OCI-LY7 (cell line): ENCODE measurements at places on chromosomes 5 and 9.

- DNase-seq, result no peak
These were observed 348.6 kb upstream of the SLC24A2 start for GRCh38 chr9:20137425-20137824.

GRCh38 chr9:123645126-123645525, 284.8 kb downstream of the DENND1A start:
- DNase-seq, result no peak

DNA sequence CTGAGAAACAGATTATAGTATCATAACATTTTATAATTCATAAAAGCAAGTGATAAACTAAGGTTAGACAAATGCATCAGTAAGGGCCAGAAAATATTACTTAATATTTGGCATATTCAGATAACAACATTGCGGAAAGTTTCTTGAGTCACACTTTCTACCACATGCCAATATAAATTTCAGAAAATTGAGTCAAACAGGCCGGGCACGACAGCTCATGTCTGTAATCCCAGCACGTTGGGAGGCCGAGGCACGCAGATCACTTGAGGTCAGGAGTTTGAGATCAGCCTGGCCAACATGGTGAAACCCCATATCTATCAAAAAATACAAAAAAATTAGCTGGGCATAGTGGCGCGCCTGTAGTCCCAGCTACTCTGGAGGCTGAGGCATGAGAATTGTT, 47.1 kb downstream of the SLC38A9 start:
- DNase-seq, result no peak

DNA sequence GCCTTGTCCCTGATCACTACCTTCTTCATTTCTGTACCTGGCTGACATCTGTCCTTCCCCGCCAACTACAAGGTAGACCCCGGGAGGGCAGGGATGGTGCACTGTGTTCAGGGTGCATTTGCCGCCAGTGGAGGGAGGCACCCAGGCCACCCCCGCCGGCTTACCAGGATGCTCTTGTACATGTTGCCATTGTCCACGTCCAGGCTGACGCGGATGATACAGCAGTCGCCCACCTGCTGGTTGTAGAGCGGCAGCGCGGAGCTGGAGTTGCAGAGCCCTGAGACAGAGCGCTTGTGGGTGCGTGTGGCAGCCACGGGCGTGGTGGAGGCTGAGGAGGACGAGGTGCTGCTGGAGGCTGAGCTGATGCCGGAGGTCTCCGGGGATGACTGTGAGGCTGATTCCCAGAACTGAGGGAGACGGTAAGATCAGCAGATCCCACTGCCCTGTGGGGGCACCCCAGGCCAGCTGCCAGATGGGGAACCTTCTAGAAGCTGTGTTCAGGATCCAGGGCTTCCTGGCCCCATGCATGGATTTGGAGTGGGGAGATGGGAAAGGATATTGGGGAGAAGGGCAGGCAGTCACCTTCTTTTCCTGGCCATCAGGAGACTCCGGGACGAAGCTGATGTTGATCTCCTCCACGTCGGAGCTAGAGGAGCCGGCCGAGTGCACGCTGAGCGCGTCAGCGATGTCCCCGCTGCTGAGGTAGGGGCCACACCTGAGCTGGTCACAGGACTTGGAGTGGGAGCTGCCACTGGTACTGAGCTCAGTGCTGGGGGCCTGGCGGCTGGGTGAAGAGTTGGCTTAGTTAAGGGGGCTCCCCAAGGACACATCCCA, 19.5 kb downstream of the RALGDS start:
- no peak for DNase-seq

- DNase-seq, result no peak
These were observed 359.0 kb downstream of the IRX1 start for GRCh38 chr5:3954633-3955032.

DNA sequence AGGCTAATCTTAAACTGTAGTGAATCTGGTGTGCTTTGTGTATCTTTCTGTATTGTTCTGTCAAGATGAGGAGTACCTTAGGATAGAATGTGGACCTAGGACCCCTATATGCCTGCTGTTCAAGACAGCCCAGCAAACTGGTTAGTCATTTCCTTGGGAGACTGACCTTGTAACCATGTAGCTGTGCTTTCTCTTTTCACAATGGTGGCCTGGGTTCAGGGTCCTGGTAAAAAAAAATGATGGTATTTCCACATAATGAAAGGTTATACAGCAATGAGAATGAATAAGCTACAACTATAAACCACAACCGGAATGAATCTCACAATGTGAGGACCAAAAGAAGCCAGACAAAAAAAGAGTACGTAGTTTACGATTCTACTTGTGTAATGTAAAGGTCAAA, 36.4 kb upstream of the F2RL1 start:
- DNase-seq, result no peak

DNA sequence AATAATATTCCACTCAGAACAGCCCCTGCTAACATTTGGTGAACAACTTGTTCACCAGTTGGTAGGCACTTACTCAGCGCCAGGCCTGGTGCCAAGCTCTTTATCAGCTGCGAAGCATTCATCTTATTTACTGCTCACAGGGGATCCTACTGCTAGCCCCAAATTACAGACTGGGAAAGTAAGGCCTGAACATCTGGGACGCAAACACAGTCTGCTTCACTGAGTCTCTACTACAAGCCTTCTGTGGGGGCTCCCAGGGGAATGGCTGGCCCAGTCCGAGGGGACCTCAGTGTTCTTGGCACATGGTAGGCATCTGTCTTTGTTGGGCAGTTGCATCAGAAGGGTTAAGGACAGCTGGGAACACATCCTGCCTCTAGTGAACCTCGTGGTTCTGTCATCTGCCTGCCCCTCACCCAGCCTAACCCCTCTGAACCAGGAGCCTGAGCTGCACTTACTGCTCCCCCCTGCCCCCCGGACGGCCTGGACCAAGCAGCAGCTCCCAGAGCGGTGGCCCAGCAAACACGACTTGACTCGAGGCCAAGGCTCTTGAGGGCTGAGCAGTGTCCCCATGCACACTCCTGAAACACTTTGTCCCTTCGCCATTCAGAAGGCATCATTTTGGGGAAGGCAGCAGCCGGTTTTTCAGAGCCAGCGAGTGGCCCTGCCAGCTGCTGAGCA, at the start of gene PHYHD1:
PHYHD1 (plus strand) TSS at position 602 of the 678 bp plus-strand sequence. CDS start 1,342 bp downstream, outside the sequence.
- DNase-seq, result peak; percentile 87

DNA sequence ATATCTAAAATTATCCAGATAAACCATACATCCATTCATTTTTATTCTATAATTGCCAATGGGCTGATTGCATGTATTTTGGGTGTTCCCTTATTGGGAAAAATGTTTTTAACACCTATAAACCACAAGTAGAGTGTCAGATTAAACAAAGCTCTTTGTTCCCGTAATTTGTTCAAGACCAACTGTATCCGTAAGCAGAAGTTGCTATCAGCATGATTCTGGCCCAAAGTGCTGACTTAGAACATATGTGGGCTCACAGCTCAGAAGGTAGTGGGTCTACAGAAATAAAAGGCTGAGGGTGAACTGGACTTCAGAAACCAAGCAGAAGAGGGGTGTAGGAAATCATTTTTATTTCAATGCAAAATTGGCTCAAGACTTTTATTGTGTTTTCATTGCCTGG, 23.5 kb upstream of the IL7R start:
- DNase-seq, result no peak

DNA sequence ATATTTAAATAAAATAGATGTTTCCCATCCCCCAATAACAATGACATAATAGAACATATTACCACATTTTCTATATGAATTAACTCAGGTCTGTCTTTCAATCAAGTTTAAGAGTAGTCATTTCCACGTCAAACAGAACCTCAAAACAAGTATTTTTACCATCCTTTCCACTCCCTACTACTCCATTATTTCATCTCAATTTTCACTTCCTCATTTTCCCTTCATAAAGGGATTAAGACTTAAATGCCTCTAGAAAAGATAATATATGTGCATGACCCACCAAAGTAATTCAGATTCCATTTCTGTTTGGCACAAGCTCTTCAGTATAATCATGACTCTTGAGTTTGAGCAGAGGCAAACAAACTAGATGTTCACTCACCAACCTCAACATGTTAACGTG, 40.4 kb downstream of the ELOVL7 start:
- DNase-seq, result no peak

GRCh38 chr5:136811086-136811485, 445.7 kb upstream of the TRPC7 start:
- DNase-seq, result no peak

GRCh38 chr5:73624888-73625287, 1.1 kb upstream of the ARHGEF28 start:
- DNase-seq, result no peak

- no peak for DNase-seq
These were observed 259.8 kb downstream of the ZSWIM6 start for GRCh38 chr5:61591859-61592258.

GRCh38 chr9:21689854-21690253, 112.6 kb upstream of the MTAP start:
- no peak for DNase-seq

DNA sequence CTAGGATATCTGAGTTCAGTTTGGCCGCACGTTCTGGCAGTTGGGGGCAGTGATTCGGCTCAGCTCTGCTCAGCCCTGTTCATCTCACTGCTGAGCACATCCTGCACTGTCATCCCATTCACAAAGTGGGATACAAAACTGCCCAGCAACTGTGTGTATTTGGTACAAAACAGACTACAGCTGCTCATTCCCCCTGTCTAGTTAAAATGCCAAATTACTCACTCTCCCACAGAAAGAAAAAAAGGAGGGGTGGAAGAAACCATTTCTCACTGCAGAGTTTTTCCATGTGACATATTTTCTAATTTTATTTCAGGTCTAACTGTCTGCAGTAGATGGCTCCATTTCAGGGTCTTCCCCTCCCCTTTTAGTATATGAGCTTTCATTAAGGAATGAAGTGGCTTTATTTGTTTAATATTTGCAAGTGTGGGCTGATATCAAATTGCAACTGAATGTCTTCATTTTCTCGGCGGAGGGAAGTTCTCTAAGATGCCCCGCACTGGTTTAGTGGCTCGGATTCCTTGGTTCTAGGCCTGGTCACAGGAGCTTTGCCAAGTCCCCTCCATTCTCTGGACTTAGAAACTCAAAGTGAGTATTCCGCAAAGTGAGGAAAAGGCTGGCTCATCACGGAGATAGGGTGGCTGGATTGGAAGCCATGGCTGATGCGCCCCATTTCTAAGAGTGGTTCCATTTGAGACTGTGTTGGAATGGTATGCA, 14.7 kb downstream of the COL15A1 start:
- DNase-seq, result no peak

- peak; percentile 10 for DNase-seq
These were observed 17.7 kb upstream of the RNF180 start for GRCh38 chr5:64147849-64148441.

DNA sequence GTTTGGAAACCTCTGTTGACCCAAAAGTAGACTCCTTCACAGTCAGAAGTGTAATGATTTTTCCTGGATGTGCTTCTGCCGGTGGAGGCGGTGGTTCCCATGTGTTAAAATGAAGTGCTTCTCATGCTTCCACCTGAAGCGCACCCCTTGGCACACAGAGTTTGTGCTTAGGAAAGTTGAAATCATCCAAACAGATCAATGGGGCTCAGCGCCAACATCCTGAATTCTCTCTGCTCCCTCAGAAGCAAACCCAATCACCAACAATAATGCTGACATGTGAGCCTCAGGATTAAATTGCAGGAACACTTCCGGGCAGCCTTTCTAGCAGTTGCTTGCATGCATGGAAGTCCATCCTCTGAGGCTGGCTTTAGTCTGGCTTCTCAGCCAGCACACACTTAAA, 71.0 kb downstream of the MED10 start:
- DNase-seq, result no peak

DNA sequence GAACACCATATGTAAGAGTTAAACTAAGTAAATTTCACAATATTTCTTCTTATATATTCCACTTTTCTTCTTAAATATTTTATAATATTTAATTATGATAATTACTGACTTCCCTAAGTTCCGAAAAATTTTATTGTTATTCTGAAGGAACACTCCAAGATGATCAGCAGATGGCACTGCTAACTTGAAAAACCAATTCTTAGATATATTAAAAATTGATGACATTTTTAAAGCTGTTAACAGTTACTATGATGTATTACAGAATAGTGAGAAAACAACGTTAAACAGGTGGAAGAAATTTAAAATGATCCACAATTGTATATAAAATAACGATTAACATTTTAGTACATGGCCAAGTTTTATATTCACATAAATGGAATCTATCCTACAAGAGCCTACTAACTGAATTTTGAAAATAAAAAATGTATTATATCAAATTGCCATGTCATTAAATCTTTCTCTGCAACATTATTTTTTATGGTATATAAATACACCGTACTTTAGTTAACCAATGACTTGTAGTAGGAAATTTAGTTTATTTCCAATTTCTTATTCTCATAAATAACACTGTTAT, 30.1 kb upstream of the MUSK start:
- DNase-seq, result no peak

DNA sequence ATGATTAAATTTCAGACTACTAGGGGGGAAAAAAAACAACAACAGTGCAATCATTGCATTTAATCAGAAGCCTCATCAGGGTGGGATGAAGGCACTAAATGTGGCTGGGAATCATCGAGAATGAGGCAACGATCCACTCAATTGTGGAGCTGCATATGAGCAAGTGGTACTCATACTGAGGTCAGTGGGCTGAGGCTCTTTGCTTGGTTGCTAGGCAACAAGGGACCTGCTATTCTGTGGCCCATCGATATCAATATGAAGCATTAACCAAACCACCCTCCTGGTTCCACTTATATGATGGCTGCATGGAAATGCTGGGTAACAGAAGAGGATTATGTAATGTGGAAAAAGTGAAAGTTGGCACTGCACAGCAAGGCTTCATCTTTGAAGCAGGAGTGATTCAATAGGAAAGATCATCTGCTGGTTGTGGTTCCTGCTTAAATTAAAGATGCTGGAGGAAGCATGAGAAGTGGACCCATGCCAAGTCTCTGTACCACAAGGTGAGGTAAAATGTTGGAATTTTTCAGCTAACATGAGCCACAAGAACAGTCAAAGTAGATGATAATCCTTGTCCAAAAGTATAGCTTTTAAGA, 159.8 kb upstream of the HMHB1 start:
- no peak for DNase-seq

GRCh38 chr9:27280860-27281259, 16.1 kb downstream of the EQTN start:
- no peak for DNase-seq

DNA sequence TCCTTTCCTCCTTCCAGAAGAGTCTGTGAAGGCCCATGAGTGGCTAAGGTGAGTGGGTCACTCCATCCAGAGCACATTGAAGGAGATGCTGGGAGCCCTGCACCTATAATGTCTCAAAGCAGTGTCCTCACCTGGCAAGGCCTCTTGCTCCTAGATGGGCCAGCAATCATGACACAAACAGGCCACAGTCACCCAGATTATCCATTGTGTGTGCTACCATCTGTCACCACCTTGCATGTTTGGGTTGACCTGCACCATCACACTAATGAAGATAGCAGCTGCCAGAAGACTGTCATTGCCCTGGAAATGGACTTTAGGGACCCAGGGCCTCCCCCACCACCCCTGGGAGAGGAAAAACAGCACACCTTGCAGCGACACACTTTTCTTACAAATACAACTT, 69.6 kb downstream of the GABBR2 start:
- DNase-seq, result no peak
